SK-N-SH (cell line): ENCODE measurements at places on chromosomes 5 and 9.

- H3K27ac ChIP-seq = no peak overlapping the region
- H3K27me3 ChIP-seq = no peaks in the 10 kb centered on the region
- no peak for DNase-seq
- H3K36me3 ChIP-seq = no peaks in the 10 kb centered on the region
- no peak overlapping the region for H3K4me3 ChIP-seq
These were observed 75.6 kb upstream of the SNCAIP start for GRCh38 chr5:122236270-122237040.

- no peak for DNase-seq
- H3K4me1 ChIP-seq = no peaks in the 10 kb centered on the region
- H3K27me3 ChIP-seq = no peaks in the 10 kb centered on the region
These were observed 611.7 kb upstream of the FTMT start for GRCh38 chr5:121239951-121240350.

GRCh38 chr5:150631326-150631701, 9.1 kb upstream of the SYNPO start:
- no peak overlapping the region for H3K4me3 ChIP-seq
- no peak for DNase-seq
- no peaks in the 10 kb centered on the region for H3K27me3 ChIP-seq

DNA sequence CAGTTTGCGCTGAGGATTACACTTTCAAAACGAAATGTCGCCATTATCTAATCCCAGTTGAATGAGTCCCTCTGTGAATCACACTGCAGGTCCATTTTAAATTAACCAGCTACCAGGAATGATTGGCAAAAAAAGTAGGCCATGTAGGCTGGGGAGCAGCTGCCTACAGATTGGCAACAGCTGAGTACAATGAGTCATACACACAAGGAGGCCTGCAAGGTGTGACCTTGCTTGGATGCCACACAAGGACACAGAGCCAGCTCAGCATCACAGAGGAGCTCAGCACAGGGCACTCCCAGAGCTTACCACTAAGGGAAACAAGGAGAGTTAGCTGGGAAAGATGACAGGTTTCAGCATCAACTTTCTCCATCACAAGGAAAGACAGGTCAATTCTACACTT, 12.9 kb downstream of the HAVCR1 start:
- no peaks in the 10 kb centered on the region for H3K27me3 ChIP-seq
- no peak for DNase-seq
- H3K27ac ChIP-seq = no peak overlapping the region
- H3K4me1 ChIP-seq = no peaks in the 10 kb centered on the region
- no peaks in the 10 kb centered on the region for H3K36me3 ChIP-seq

DNA sequence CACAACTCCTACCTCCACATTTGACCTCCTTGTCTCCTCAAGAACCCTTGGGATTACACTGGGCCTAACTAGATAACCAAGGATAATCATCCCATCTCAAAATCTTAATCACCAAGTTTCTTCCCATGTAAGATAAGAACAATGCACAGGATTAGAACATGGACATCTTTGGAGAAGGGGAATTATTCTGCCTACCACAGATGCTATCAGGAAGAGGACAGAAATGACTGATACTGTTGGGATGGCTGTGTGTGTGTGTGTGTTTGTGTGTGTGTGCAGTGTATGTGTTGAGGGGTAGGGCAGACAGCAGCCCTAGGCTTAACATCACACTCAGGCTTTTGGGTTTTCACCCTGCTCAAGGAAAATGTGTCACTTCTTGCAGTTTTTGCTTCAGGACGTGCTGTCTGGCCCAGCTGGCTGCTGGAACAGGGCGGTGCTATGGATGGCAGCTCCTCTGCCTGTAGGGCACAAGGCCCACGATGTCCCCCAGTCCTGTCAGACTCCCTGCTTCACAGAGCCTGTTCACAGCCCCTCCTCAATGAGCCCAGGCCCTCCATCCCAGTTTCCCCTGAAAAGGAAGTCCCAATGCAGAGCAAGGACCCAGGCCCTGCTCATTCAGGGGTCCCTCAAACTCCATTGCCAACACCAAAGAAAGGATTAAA, 7.7 kb downstream of the CA9 start:
- 0 out of 2 replicates have a peak, but pooled peaks cover 4% of the 10 kb centered on the region for H3K4me1 ChIP-seq
- no peak overlapping the region for H3K4me3 ChIP-seq
- peaks cover 31% of the 10 kb centered on the region; the same call in 1 of the 2 replicates for H3K36me3 ChIP-seq
- H3K27ac ChIP-seq = no peak overlapping the region
- DNase-seq = no peak
- H3K27me3 ChIP-seq = no peaks in the 10 kb centered on the region
